Tongue (tissue), 3 donors: ENCODE measurements at places on chromosomes 5 and 9. TPM values are rescaled to one million over a fixed set of nuclear protein-coding genes. Genes with fewer than 3 reads are reported as not detected.

Gene MINAR2
- not detected for total RNA-seq

Gene CDKN2A
- not detected for total RNA-seq

Gene GZMA
- total RNA-seq = 0.51 TPM

Gene GALNT12
- total RNA-seq = 6.2 TPM

Gene ATP10B
- 4.3 TPM for total RNA-seq

Gene FBP1
- total RNA-seq = 4.4 TPM

Gene ADAMTS16
- total RNA-seq = 2.5 TPM

Gene PLAC8L1
- not detected for total RNA-seq

Gene SH3RF2
- total RNA-seq = 14.3 TPM

Gene CTSL
- total RNA-seq = 70.1 TPM

Gene C5orf58
- total RNA-seq = not detected

Gene SLC36A3
- total RNA-seq = not detected

Gene CHSY3
- total RNA-seq = 7.6 TPM

Gene FOXD4
- not detected for total RNA-seq

Gene DOCK8
- 22.8 TPM for total RNA-seq

Gene PCDHGC4
- total RNA-seq = 7.9 TPM

Gene PRELID1
- total RNA-seq = 62.8 TPM

Gene CDH12
- 0.72 TPM for total RNA-seq

Gene ADAMTS6
- 8.1 TPM for total RNA-seq

Gene PPP2R2B
- 5.1 TPM for total RNA-seq

Gene SNCAIP
- total RNA-seq = 22.0 TPM

Gene DNAH5
- total RNA-seq = 0.92 TPM

Gene ARL10
- total RNA-seq = 10.6 TPM

Gene LIX1
- total RNA-seq = 1.7 TPM

Gene CNTFR
- 6.2 TPM for total RNA-seq

Gene SPRY4
- 15.6 TPM for total RNA-seq

Gene POU5F2
- 5.7 TPM for total RNA-seq

Gene EIF4E1B
- total RNA-seq = not detected

Gene KIAA1958
- total RNA-seq = 5.8 TPM

Gene WDR38
- not detected for total RNA-seq

Gene BICD2
- total RNA-seq = 59.5 TPM
